ENCODE measurements at places on chromosomes 16 and 17. TPM values are rescaled to one million over a fixed set of nuclear protein-coding genes. Genes with fewer than 3 reads are reported as not detected.

DNA sequence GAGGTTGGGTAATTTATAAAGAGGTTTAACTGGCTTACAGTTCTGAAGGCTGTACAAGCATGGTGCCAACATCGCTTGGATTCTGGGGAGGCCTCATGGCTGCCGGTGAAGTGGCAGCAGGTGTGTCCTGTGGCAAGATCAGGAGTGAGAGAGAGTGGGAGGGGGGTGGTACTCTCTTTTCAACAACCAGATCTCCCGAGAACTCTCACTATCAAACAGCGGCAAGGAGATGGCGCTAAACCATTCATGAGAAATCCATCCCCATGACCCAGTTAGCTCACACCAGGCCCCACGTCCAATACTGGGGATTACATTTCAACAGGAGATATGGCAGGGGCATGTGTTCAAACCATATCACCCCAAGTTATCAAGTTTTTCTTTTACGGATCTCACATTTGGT is 44.0 kb upstream of the CBX4 start:
- DNase-seq = no peak

GRCh38 chr16:73874324-73874723 is 422.3 kb upstream of the PSMD7 start:
- DNase-seq = no peak

DNA sequence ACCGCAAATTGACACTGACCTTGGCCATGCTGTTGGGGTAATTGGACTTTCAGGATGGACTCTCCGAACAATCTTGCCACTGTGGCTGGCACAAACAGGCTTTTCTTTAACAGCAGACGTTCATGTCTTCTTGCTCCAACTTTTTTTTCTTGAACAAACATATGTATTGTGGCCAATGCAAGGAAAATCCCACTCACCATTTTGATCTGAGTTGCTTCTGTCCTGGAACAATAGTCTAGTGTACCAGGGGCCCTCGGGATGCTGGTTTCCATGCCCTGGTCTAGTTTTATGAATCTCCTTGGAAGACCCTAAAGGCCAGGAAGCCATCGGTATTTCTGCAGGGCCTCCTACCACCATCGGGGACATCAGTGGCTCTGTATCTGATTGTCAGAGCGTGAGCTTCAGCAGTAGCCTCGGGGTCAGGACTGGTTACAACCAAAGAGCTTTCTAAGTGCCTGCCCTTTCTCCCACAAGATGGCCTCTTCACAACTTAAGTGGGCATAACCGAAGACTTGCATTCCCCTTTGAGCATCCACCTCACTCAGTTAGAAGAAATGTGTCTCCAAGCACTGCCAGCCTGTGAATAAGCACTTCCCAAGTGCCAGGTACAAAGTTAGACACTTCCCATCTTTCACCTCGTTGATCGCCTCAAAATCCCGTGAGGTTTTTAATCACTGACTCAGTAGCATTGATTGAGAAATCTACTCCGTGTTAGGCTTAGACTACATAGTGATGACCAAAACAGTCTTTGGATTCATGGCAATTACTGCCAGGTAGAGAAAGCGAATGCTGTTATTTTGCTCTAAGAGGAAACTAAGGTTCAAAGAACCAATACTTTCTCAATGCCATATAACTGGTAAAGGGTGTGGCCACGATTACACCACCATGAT is 87.0 kb upstream of the TBX2 start:
- no peak for DNase-seq

DNA sequence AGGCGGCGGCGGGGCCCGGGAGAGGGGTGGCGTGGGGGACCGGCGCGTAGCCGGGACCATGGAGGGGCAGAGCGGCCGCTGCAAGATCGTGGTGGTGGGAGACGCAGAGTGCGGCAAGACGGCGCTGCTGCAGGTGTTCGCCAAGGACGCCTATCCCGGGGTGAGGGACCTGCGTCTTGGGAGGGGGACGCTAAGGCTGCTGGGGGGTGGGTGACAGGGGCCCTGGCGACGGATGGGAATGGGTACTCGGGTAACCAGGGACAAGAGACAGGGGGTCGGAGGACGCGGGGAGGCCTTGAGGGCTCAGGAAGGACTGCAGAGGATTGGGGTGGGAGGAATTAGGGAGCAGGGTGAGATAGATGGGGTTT is 243 bp downstream of the RND2 start:
- no peak for DNase-seq

- peak; percentile 26 for DNase-seq
Measured at GRCh38 chr17:51703361-51704341, 443.3 kb downstream of the UTP18 start.

DNA sequence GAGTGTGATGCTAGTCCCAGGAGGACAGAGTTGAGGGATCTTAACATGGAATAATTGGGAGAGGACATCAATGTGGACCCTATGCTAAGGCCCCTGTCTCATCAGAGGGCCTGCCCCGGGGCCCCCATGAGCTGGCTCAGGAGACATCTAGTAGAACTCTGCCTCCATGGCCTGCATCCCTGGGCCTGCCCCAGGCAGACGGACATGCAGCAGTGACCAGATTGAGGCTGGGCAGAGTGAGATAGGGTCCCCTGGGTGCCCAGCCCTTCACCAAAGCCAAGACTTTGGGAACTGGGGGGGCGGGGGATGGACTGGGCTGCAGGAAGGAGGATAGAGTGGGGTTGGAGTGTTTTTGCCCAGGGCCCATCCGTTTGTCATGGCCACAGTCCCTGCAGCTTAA is 115.2 kb downstream of the CCDC182 start:
- DNase-seq = no peak

DNA sequence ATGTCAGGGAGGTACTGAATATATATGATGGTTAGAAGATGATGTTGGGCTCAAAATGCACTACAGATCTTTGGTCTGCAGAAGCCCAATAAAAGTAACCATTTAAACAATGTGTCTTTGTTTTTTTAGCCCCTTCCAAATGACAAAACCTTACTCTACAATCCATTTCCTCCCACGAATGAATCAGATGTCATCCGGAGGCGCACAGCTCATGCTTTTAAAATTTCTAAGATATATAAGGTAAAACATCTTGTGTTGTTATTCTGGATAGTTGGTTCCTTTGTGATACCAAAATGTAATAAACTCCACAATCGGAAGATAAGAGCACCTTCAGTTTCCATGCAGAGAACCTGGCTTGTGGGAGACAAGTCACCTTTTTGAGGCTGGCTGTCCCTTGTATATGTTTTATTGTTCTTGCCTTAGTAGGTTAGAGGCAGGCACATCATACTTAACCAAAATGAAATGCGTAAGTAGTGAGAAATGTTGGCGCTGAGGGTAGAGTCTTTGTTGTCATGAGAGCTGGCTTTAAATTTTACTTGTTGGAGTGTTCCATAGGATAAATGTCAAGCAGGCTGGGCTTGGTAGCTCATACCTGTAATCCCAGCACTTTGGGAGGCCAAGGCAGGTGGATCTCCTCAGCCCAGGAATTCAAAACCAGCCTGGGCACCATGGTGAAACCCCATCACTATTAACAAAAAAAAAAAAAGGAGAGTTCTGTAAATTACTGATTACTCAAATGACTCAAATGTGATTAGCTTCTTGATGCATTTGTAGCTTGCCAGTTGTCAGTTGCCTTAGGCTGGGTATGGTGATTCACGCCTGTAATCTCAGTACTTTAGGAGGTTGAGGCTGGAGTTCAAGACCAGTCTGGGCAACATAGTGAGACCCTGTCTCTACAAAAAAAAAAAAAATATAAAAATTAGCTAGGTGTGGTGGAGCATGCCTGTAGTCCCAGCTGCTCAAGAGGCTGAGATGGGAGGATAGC is 19.7 kb upstream of the SNTB2 start:
- no peak for DNase-seq

DNA sequence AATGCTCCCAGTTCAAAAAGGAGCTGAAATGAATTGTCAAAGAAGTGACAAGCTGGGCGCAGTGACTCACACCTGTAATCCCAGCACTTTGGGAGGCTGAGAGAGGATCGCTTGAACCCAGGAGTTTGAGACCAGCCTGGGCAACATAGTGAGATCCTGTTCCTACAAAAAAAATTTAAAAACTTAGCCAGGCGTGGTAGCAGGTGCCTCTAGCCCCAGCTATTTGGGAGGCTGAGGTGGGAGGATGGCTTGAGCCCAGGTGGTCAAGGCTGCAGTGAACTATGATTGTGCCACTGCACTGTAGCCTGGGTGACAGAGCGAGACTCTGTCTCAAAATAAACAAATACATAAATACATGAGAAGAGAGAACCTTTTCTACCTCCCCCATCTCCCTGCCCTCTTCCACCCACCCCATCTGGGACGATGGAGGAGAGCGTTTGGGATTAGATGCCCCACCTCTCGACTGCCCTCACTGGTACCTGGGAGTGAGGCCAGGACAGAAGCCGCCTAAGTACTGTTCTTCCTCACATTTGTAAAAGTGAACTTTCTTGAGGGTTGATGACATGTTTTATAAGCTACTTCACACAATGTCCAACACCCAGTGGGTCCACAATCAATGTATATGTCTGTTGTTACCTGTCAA is 2.4 kb downstream of the IL4R start:
- no peak for DNase-seq

- no peak for DNase-seq
Measured at GRCh38 chr17:60107526-60108257, 29.0 kb upstream of the HEATR6 start.

DNA sequence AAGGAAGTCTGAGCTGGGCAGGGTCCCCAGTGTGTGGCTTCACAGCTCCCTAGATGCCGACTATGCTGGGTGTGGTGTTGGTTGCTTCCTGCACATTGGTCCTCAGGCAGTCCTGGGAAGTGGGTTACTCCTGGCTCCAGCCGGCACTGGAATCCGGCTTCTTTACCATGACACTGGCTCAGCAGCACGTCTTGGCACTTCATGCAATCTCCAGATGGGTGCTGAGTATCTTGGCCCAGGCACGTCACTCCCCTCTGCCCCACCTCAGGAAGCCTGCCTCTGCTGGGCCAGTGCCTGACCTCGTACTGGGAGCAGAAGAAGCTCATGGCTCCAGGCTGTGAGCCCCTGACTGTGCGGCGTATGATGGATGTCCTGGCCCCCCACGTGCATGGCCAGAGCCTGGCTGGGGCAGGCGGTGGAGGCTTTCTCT is 24.5 kb downstream of the FCSK start:
- DNase-seq = no peak

GRCh38 chr17:44557651-44558285 is 484 bp downstream of the FZD2 start:
- DNase-seq = no peak

The CTRB1 gene
- polyA plus RNA-seq = 0.18 TPM

The KRT40 gene
- not detected for polyA plus RNA-seq

The PARD6A gene
- 2.2 TPM for polyA plus RNA-seq

The TNS4 gene
- 0.10 TPM for polyA plus RNA-seq

The TNFSF13 gene
- polyA plus RNA-seq = 13.2 TPM

The ARL17B gene
- polyA plus RNA-seq = 16.5 TPM

The DOC2A gene
- 3.0 TPM for polyA plus RNA-seq

The TRIM47 gene
- 4.7 TPM for polyA plus RNA-seq
